Inflammatory macrophage treated with lipopolysaccharide for 4 hours (primary cell): ENCODE measurements at places on chromosomes 12 and 14.

- no peak for DNase-seq
These were observed 17.0 kb downstream of the PPP1R1A start for GRCh38 chr12:54571193-54572188.

- DNase-seq = peak; percentile 18
These were observed 325 bp upstream of the CLIP1 start for GRCh38 chr12:122422730-122423257.

DNA sequence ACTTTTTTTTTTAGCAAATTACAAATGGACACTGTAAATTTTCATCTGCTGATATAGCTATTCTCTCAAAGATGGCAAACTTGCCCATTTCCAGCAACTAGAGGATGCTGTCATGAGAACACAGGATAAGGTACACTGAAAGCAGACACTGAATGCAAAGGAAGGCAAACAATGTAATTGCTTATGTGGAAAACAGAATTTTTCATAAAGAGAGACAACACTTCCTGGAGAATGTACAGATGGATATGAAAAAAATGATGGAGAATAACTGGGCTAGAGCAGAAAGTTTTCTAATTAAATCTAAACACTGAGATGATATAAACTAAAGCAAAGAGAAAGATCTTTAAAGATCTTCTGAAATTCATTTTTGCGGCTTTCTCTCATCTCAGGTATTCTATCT, 581 bp downstream of the CD69 start:
- no peak for DNase-seq

DNA sequence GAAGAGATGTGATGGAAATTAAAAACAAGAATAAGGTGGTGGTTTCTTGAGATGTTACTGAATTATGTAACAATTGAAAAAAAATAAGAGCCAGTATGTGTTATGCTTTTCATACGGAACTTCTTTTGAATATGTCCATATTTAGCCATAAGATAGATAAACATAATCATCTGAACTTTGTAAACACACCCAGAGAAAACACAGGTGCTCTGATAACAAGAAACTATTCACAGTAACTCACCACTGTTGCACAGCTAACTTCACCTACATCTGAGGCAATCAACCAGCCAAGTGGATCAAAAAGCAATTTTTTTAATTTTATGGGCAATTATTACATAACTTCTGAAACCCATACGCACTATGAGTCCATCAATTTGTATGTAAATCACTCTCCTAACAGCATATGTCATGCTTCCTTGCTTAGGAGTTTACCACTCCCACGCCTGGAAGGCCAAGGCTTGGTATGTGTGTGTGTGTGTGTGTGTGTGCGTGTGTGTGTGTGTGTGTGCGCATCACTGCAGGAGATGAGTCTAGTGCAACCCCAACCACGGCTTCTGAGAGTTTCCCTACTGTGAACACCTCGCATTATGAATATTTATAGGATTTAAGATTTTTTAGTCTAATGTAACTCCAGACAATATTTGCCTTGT, 443.4 kb downstream of the BCAT1 start:
- DNase-seq = no peak

DNA sequence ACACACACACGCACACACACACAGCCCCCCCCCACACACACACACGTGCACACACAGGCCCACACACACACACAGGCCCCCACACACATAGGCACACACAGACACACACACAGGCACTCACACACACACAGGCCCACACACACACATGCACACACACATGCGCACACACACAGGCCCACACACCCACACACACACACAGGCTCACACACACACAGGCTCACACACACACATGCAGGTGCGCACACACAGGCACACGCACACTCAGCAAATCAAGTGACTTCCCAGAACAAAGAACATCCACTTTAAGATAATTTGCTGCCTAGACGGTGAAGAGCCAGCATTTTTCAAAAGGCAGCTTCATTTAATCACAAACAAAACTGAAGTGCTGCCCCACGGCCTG, 78.5 kb upstream of the FBRSL1 start:
- DNase-seq = no peak

- peak; percentile 34 for DNase-seq
These were observed 702 bp downstream of the FAM222A start for GRCh38 chr12:109714141-109714912.

GRCh38 chr14:68462683-68463082, 330.2 kb downstream of the ZFP36L1 start:
- DNase-seq = no peak

DNA sequence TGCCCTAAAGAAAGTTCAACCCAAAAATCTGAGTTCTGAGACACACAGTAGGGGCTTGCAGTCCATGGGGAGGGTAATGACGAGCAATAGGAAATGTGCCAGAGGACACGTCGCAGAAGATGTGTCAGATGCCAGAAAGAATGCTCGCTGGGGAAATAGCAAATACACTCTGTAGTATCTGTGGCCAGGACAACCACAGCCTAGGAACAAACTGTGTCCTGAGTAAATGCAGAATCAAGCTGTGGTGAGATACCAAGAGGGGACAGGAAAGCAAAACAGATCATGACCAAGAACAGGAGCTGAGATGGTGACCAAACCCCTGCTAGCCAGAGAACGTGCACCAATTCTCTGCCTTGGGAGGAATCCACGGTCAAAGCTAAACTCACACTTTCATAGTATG, 9.1 kb downstream of the CRACR2A start:
- no peak for DNase-seq

DNA sequence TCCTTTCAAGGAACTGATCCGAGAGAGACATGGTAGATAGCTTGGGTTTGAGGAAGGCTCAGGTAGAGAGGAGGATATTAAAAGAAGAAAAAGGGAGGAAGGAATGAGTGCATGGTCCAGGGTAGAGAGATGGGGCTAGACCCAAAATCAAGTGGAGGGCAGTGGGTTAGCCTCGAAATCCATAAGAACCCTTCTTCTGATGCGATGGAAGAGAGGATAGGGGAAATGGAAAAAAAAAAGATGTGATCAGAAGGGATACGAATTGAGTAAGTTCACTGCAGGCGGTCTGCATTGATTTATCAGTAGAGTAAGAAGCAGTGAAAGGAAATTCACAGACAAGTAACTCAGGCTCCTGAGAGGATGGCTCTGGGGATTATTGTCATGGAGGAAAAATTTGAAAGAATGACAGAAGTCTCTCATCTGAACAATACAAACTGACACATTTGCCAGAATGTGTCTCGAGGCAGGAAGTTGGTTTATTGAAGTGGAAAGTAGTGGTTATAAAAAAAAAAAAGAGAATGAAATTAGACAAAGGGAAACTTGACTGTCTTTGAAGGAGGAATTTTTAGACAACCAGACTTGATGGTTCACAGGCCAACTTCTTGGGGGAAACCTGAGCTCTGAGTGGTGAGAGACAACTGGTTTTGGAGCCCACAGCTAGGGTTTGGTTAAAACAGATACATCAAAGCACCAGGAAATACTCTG, 10.2 kb downstream of the PPFIBP1 start:
- no peak for DNase-seq

- DNase-seq = no peak
These were observed 7.6 kb downstream of the TMEM179 start for GRCh38 chr14:104596927-104597351.

GRCh38 chr14:35161231-35161630, 38.9 kb downstream of the PRORP start:
- DNase-seq = no peak

DNA sequence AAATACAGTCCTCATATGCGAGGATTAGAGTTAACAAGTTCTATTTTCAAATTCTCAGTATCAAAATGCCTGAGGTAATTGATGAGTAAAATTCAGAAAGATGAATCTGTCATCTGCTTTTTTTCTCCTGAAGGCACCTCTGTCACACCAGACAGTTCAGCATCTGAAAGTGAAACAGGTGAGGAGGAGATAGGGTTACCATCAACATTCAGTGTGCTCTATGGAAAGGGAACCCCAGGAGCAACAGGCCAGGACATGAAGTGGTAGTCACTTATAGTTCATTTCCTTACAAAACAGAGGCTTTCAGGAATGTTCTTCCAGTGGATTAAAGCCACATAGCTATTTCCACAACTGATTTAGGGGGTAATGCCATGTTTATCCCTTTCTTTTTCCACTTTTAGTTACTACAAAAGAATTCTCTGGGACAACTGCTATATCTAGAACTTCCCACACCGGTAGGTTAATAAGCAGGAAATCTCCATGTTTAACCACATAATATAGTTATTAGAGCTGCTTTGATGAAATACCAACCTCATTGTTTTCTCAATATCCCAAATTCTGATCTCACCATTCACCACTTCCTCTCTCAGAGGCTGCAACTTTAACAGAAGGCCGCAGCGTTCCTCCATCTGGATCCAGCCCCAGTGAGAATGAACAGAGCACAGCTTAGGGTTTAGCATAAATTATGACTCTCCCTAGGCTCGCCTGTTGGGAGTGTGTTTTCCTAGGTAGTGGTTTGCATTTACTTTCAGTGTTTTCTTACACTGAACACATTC, 177.0 kb upstream of the CNTN1 start:
- peak; percentile 41 for DNase-seq

DNA sequence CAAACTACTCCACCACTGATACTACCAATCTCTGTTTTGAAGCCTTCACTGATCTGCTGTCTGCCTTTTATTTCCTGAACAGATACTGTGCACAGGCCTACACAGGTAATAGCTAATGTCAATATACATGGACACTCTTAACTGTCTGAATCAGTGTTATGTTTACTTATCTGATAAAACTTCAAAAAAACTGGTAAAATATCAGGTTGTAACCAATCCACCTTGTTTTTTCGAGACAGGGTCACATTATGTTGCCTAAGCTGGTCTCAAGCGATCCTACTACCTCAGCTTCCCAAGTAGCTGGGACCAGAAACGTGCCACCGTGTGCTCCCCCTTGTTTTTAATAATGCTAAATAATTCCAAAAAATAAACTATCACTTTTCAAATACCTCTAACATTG, 43.5 kb downstream of the HECTD1 start:
- DNase-seq = no peak

DNA sequence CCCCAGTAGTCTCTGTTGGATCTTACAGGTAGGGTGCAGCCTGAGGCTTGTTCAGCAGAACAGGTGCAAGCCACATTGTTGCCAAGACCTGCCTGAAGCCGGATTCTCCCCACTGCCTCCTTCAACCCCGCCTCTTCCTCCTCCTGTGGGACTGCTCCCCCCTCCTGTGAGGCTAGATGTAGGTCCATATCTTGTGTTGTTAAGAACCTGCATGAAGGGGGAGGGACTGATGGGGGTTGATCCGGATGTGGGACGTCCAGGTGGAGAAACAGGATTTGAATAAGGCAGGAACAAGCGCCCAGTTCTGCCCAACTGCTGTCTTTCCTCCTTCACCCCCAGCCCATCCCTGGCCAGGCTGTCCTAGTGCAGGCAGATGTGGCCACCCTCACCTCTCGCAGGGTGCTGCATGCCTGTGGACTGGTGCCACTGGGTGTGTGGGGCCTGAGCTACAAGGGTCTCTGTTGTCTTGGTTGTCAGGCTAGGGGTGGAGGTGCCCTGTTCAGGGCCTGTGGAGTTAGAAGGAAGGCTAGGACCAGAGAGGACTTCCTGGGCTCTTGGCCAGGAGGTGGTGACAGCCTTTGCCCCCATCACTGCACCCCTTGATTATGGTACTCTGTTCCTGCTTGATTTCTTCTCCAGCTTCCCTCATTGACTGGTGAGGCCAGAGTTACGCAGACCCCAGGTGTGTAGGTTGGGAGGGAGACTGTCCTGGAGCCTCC, 1.4 kb downstream of the NR4A1 start:
- no peak for DNase-seq

DNA sequence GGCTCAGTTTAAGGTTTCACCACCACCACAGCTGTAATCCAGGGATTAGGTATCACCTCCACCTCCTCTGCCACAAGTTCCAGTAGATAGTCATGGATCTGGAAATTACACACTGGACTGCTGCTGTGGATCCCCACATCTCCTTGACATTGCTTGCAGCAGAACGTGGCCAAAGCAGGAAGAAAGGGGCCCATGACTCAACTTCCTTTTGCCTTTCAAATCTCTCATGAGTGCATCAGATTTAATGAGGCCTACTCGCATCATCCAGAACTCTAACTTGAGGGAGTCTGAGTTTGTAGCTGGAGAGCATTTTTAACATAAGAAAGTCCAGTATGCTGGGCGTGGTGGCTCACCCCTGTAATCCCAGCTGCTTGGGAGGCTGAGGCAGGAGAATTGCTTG, 29.2 kb upstream of the TMED10 start:
- peak; percentile 80 for DNase-seq

- no peak for DNase-seq
These were observed 2.6 kb downstream of the RTL1 start for GRCh38 chr14:100900837-100901390.

- DNase-seq = no peak
These were observed 2.8 kb downstream of the PTMS start for GRCh38 chr12:6768990-6769389.

- DNase-seq = no peak
These were observed 472.9 kb downstream of the NELL2 start for GRCh38 chr12:44403185-44403584.
